ENCODE measurements at places on chromosomes 11 and 22.

DNA sequence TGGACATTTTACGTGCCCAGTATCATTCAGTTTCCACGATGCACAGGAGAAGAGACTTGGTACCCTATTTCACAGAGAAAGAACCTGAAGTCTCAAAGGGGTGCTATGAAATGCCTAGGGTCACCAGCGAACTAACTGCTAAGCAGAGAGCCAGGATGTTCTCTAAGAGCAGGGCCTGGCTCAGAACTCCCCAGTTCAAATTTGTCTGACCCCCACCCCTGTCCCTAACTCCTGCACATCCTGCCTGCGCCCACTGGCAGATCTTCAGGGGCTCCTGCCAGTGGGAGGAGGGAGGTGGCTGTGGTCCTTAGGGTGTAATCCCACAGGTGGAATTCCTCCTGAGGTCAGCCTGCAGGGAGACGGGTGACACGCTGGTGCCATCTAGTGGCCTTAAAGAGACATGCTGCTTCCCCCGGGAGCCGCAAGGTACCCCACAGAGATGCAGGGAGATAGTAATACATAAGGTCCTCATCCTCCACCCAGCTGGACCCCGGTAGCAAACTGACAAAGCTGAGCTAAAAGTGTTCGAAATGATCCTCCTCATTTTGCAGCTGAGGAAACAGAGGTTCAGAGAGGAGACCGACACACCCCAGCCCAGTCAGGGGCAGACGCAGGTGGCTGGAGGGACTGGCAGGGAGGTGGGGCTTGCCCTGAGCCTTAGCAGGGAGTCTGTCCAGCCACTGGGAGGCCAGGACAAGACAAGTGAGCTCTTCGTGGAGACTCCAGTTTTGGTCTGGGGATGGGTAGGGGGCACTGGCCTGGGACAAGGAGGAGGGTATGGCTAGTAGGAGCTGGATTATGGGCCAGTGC, 34.1 kb downstream of the MB start:
- peak; percentile 79 for DNase-seq

DNA sequence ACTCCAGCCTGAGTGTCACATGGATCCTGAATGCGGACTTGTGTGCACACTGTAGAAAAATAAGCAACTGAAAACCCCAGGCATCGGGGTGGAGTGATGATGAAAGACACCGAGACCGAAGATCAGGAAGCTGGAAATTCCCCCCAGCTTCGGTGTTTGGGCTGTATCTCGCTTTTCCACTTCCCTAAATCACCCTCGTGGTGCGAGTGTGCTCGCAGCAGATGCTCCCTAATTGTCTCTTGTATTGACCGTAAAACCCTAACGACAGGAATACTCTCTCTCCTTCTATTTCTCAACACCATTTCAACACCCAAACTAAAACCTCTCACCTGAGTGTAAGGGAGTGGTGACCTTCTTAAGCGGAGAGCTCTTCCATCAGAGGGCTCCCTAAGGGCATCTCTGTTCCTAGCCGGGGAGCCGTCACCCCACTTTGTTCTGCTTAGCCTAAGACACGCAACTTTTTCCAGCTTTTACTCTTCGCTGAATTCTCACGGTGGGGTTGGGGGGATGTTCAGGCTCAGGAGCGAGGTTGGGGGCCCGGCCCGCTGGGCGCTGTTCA, 635 bp upstream of the GRK3 start:
- DNase-seq, result peak; percentile 47

GRCh38 chr11:30446520-30446919, 123.6 kb downstream of the ARL14EP start:
- no peak for DNase-seq

DNA sequence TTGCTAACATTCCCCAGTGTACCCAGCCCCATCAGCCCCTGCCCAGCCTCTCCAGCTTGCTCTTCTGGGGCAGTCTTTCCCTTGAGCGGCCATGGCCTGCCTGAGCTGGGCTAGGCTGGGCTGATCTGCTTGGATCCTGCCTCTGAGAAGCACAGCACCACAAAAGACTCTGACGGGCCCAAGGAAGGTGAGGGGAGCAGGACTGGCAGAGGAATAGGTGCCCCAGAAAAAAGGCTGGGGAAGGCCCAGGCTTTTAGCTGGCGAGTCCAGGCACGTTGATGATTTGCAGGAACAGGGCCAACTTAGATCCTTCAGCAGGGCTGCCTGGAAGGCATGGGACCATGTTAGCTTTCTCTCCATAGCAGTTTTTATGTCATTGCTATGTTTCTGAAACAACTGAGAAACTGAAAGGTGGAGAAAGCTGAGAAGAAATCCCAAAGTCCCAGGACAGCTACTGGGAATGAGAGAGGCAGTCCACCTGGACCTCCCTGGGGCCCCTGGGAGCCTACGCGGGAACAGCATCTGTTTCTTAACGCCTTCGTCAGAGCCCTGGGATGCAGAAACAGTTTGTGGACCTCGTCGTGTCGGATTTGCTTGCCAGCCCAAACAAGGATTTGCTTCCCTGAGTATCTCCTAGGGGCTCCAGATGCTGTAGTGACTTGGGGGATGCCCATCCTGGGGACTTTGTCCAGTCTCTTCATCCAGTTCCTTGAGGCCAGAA, 24.4 kb upstream of the FXYD6 start:
- DNase-seq, result no peak

Measured in erythroblast (primary cell).